AML-193 (cell line): ENCODE measurements at places on chromosomes 11 and 22.

DNA sequence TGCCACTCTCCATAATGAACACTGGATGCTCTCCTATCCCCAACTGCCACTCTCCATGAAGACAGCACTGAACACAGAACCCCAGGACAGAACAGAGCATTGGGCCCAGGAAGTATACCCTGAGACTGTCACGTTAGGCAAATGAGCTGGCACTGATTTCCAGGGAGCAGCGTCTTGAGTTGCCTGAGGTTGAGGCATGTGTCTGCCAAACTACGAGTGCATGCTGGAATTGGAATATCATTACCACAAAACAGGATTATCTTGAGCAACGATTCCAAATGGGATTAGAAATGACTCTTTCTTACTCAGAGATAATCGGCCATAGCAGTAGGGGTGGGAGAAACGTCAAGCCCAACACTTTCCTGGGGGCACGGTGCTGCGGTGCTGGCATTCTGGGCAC is 39.9 kb downstream of the CLPB start:
- no peak for DNase-seq

GRCh38 chr11:116224154-116224888 is 548.5 kb downstream of the BUD13 start:
- peak; percentile 6 for DNase-seq

GRCh38 chr11:100805506-100806199 is 118.6 kb downstream of the ARHGAP42 start:
- DNase-seq = no peak

DNA sequence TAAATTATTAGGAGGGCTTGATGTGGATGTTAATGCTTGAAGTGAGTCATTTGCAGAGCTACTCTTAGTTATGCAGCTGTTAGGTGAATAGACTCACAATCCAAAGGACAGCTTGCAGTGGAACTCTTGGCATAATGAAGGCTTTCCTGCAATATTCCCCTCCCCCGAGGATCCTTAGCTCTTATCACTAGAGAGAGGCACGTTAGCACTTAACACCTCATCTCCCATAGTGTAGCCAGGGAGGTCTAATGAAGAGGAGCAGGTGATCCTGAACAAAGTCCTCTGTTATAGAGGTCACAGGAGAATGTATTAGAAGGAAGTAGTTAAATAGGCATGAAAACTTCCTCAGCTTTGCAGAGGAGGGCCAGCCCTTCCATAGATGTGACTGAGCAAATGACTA is 919.2 kb upstream of the FAT3 start:
- no peak for DNase-seq

GRCh38 chr11:15108592-15109130 is 6.1 kb upstream of the INSC start:
- no peak for DNase-seq

DNA sequence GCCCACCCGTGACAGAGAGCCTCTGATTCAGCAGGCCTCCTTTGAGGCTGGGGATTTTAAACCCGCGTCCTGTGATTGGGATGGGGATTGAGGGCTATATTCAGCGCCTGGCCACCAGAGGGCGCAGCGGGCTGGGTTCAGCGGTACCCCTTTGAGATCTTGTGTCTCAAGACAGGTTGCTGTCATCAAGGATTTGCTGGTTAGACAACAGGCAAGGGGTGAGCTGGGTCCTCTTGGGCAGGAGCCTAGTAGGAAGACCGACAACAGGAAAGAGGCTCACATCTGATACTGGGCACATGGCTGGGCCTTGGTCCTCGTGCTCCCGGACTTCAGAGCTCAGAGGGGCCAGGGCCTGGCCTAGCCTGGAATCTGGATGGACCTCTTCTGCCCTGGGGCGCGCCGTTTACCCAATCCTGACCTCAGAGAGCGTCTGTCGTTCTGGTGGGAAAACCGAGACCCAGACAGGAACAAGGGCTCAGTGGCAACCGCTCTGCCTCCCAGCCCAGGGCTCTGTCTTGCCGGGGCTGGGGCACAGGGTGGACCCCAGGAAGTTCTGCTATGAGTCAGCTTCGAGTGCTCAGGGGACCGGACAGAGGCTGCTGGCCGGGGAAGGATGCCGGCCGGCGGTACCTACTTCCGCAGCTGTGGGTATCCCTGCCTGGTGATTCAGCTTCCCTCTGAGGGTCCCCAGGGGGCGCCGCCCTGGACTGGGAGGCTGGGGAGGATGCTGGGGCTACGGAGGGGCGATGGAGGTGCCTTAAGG is 929 bp upstream of the SLC35E4 start:
- peak; percentile 52 for DNase-seq

DNA sequence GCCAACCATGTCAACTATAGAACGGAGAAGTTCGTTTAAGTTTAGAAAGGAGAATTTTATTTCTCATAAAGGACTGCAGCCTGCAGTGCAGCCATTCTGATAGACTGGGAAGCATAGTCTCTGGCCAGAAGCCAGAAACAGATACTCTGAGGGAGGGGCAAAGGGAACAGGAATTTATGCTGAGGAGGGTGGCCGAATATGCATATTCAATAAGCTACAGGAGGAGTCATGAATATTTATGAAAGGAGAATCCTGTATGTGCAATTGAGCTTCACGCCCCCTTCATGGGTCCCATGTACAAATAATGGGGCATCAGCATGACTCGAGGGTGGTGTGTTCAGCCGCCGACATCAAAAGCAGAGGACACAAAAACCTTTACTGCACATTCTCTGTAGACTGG is 199.9 kb downstream of the CWF19L2 start:
- DNase-seq = no peak

- no peak for DNase-seq
Observed at GRCh38 chr22:30204015-30204741, 42.4 kb downstream of the LIF start.
